Activated T-cell treated with anti-CD3 and anti-CD28 coated beads, Interleukin-2, amount 50 U/mL, for 24 hours (primary cell): ENCODE measurements at places on chromosomes 1 and 21.

DNA sequence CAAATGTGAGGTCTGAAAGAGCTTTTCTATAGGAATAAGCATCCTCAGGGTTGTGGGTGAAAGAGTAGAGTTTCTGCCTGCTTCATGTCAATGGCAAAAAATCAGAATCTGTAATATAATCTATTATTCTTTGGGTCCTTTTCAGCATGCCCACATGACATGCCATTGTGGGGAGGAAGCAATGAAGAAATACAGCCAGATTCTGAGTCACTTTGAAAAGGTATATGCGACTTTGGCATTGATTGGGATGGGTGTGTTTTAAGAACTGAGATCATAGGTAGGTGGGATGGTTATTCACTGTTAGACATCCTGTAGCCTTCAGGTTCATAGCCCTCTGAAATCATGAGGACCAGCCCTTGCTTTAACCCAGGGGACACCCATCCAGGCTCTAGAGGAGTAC lies 1.8 kb downstream of the IL20 start:
- no peak for DNase-seq

GRCh38 chr1:65393347-65393746 lies 27.1 kb upstream of the LEPR start:
- no peak for DNase-seq

DNA sequence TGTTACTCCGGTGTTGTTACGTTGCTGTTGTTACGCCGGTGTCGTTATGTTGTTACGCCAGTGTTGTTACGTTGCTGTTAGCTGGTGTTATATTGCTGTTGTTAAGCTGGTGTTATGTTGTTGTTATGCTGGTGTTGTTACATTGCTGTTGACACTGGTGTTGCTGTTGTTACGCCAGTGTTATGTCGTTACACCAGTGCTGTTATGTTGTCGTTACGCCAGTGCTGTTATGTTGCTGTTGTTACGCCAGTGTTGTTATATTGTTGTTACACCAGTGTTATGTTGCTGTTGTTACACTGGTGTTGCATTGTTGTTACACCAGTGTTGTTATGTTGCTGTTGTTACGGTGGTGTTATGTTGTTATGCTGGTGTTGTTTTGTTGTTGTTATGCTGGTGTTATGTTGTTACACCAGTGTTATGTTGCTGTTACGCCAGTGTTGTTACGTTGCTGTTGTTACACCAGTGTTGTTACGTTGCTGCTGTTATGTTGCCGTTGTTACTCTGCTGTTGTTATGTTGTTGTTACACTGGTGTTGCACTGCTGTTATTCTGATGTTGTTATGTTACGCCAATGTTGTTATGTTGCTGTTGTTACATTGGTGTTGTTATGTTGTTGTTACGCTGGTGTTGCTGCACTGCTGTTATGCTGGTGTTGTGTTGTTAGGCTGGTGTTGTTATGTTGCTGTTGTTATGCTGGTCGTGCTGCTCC lies 25.6 kb downstream of the H6PD start:
- no peak for DNase-seq

GRCh38 chr1:46130606-46131005 lies 1.8 kb downstream of the PIK3R3 start:
- DNase-seq = no peak

- no peak for DNase-seq
Measured at GRCh38 chr1:172457479-172458130, 13.7 kb upstream of the PIGC start.

GRCh38 chr1:118154220-118154619 lies 30.8 kb downstream of the SPAG17 start:
- no peak for DNase-seq
